Pons (tissue), 1 donor: ENCODE measurements at places on chromosomes 3 and 15.
A peak's percentile ranks its signal among the peaks of the same experiment; 100 is the strongest.

DNA sequence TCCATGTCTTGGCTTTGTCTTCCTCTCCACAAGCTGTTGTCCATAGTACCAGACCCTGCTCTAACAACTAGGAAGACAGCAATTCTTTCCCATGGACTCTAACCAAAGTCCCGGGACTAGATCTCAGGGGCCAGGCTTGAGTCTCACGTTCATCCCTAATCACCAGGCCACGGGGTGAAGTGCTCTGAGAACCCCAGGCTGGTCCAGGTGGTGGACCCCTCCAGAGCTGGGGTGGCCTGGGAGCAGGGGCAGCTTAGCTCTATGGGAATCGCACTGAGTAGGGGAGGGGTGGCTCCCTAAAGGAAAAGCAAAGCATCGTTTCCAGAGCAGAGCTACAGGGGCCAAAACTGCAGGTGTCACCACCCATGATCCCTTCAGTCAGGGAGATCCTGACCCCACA is 150.9 kb downstream of the TPRA1 start:
- DNase-seq = no peak

DNA sequence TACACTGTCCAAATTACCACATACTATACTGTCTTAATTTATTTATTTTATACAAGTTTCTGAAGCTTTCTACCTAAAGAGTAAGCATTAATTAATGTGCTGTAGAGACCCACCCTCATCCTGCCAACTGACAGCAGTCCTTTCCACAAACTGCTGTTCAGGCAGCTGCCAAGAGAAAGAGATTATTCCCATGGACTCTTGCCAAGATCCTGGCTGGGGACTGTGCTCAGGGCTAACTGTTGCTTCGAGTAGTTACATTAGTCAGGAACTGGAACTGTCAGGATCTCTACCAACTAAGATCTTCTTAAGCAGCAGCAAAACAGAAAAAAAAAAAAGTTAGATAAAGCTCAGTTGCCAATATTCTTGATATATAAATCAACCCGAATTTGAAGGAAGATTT is 398.8 kb downstream of the MECOM start:
- DNase-seq = peak; percentile 23

GRCh38 chr3:4332991-4333390 is 29.8 kb downstream of the SETMAR start:
- no peak for DNase-seq

GRCh38 chr3:99175276-99175812 is 273.8 kb upstream of the DCBLD2 start:
- no peak for DNase-seq

DNA sequence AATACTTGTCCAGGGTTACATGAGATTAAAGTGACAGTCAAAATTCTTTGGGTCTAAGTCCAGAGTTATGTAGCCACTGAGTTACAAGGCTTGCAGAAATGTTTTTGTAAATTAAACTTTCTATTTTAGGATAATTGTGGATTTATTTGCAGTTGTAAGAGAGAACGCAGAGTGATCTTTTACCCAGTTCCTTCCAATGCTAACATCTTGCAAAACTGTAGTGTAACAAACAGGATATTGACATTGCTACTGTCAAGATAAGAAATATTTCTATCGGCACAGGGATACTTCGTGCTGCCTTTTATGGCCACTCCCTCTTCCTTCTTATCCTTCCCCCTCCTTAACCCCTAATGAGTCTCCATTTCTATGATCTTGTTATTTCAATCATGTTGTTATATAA is 1022.9 kb downstream of the MCTP2 start:
- DNase-seq = no peak

- no peak for DNase-seq
Observed at GRCh38 chr3:71725271-71725991, at the start of gene EIF4E3. EIF4E3 (minus strand) TSS chr3:71725402; CDS start chr3:71725367, 35 bp downstream.

- no peak for DNase-seq
Observed at GRCh38 chr3:112802338-112802737, 44.3 kb downstream of the CD200R1L start.

GRCh38 chr3:83523470-83524073 is 1435.2 kb upstream of the CADM2 start:
- peak; percentile 61 for DNase-seq

DNA sequence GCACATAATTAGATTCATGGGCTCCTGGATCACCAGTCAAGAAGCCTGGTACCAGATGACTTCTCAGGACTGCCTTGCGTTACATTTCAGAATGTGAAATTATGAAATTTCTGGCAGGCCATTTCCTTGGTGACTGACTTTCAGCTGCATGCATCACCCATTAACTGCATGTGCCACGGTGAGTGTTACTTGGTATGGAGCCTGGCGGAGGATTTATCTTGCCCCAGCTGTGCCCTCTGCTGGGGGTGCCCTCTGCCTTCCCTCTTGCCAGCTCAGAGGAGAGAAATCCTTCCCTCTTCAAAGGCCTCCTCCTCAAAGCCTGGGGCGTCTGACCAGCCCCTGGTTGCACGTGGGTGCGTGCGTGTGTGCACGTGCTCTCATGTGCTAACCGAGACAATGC is 57.7 kb upstream of the CTSH start:
- no peak for DNase-seq

DNA sequence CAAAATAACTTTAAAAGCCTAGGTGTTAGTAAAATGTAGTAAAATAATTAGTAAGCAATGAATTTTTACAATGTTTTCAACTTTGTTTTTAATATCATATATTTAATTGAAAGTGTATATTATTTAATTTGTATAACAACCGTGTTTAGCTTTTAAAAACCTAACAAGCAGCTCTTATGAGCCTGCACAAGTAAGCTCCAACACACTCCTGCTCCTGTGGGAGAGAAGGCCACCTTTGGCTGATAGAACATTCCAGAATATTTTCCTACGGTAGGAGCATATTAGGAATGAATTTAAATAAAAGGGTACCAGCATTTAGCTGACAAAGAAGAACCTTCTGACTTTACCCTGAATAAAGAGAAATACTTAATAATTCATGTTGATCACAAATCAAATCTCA is 40.3 kb upstream of the TM4SF1 start:
- DNase-seq = no peak

GRCh38 chr15:67138891-67139855 is 73.8 kb downstream of the SMAD3 start:
- DNase-seq = no peak

DNA sequence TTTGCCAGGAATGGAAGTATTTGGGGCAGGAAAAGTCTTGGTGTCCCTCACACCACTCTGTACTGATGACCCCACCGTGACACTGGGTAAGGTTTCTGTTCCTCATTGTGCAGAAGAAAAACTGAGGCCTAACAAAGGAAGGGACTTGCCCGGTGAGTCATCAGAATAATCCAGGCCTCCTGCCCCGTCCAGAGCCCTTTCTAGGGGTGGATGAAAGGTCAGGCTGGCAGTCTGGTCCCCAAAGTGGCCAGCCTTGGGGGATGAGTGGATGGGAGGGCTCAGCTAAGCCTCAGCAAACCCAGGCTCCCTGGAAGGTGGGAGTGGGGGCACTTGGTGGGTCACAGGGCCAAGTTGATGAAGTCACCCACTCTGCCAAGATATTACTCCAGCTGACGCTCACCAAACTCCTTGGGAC is 2.3 kb upstream of the DNAH1 start:
- peak; percentile 57 for DNase-seq

GRCh38 chr3:125067225-125067624 is 11.4 kb upstream of the HEG1 start:
- DNase-seq = no peak

DNA sequence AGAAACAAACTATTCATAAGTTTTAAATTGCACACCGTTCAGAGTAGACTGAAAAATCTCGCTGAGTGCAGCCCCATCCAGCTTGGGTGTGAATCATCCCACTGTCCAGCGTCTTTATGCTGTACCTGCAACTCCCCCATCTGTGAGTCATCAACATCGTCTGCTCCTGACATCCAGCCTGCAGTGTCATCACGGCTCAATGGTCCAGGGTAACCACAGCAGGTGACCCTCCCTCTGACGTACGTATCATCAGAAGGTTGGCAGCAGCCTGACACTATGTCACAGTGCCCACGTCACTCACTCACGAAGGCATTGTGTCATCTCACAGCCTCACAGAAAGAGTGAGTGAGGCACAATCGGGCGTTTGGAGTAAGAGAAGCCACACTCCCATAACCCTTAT is 65.2 kb downstream of the TPRA1 start:
- DNase-seq = no peak

DNA sequence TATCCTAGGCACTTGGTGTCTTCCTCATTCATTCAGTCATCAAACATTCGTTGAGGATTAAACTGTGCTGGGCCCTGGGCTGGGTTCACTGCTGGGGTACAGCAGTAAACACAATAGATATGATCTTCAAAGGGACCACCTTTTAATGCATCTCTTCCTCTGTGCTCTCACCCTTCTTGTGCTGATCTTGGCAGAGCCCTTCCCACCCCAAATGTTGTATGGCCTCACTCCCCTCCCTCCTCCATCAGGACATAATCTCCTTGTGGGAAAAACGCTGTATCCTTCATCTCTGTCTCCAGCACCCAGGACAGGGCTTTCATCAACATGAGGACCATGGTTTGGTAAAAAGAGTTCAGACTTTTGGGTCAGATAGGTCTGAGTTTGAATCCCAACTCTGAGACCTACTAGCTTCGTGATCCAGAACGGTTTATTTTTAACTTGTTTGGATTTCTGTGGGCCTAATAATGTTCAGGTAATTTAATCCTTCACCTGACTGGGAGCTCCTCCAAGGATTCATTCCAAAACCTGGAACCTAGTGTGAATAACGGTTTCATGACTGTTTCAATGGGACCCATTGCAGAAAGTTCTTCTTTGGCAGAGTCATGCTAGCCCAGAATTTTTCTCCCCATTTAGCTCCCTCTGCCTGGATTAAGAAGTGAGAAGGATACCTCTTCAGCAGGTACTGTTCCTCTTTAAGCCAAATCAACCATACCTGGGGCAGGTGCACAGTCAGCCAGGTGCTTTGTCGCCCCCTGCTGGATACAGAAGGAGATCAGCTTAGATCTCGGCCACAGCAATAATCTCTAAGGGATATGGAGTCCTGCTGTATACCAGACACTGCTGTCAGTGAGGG is 5.2 kb upstream of the WNT7A start:
- DNase-seq = no peak

GRCh38 chr3:34865346-34865745 is 774.0 kb upstream of the ARPP21 start:
- no peak for DNase-seq

GRCh38 chr3:62144482-62144881 is 228.9 kb downstream of the FEZF2 start:
- DNase-seq = no peak

DNA sequence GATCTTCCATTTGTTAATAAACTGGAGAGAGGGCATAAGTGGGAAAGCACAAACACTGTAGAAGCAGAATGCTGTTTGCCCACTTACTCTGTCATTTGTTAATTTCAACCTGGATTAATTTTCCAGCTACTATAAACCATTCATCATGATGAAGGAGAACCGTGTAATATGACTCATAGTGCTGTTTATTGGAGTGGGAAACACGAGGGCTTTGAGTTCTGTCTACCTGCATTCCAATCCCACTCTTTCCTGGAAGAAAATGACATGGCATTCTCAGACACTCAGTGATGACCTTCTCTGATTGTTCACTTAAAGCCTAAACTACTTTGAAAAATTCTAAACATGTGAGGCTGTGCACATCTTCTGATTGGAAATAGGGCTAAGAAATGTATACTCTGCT is 826.7 kb downstream of the AGBL1 start:
- no peak for DNase-seq

GRCh38 chr3:115186351-115187148 is 39.5 kb upstream of the ZBTB20 start:
- DNase-seq = no peak

GRCh38 chr15:38878926-38879325 is 314.3 kb upstream of the RASGRP1 start:
- no peak for DNase-seq

DNA sequence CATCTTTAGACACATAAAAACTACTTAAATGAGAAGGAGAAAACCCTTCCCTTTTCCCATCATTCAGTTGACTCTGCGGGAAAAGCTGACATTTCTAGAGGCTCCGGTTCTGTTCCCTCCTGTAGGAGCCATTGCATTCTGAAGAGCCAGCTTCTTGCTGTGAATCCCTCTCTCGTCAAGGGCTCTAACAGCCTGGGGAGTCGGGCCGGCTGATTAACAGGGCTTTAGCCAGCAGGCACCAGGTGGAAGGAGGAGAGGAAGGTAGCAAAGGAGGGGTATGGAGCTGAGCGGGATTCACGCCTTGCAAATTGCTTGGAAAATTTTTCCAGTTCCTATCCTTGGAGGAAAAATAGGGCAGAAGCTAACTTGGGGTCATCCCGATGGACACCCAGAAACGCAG is 108.3 kb upstream of the UBE2E1 start:
- DNase-seq = no peak

GRCh38 chr3:38227989-38228388 is 37.6 kb upstream of the SLC22A13 start:
- no peak for DNase-seq

- no peak for DNase-seq
Observed at GRCh38 chr3:197189623-197190022, 108.8 kb downstream of the DLG1 start.

- DNase-seq = no peak
Observed at GRCh38 chr15:69979783-69980182, 117.9 kb downstream of the TLE3 start.

- DNase-seq = no peak
Observed at GRCh38 chr3:50290161-50290641, 2.0 kb downstream of the IFRD2 start.

DNA sequence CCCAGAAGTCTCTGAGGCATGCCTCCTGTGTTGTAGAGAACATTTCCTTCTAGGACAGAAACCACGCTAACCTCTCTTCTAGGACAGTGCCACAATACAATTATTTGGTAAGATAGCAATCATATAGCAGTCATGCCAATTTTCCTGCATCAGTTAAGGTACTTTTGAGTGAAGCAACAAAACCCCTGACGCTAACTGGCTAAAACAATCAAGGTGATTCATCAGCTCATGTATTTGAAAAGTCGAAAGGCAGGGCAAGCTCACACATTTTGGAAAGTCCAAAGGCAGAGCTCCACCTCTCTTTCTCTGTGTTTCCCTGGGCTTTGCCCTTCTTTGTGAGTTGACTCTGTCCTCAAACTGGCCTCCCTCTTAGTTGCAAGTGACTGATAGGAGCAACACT is 10.1 kb downstream of the TERC start:
- DNase-seq = no peak

- DNase-seq = peak; percentile 16
Observed at GRCh38 chr15:30992249-30992864, 929 bp upstream of the MTMR10 start.

GRCh38 chr3:67381667-67382272 is 272.6 kb downstream of the SUCLG2 start:
- peak; percentile 14 for DNase-seq

- no peak for DNase-seq
Observed at GRCh38 chr3:133540896-133541674, 32.4 kb upstream of the CDV3 start.

GRCh38 chr3:9729419-9729818 is 2.1 kb upstream of the BRPF1 start:
- no peak for DNase-seq

GRCh38 chr15:82832601-82833361 is 23.4 kb downstream of the WHAMM start:
- no peak for DNase-seq

GRCh38 chr3:197356275-197356674 is 57.9 kb upstream of the DLG1 start:
- DNase-seq = peak; percentile 79

GRCh38 chr3:61877359-61878138 is 316.2 kb downstream of the PTPRG start:
- no peak for DNase-seq

- DNase-seq = no peak
Observed at GRCh38 chr3:48546203-48546829, 10.3 kb downstream of the PFKFB4 start.

GRCh38 chr3:116444819-116445310 is 422 bp downstream of the LSAMP start:
- DNase-seq = peak; percentile 45

GRCh38 chr3:194617143-194617671 is 16.0 kb downstream of the TMEM44 start:
- no peak for DNase-seq
